Activated B cell treated with CpG ODN at 0.5 μM for 24 hours (primary cell): ENCODE measurements at places on chromosomes 13 and 19. TPM values are rescaled to one million over a fixed set of nuclear protein-coding genes. Genes with fewer than 3 reads are reported as not detected.

Gene RXFP2
- not detected in 2 replicates for total RNA-seq

Gene SPIB
- total RNA-seq = 280 and 324 TPM in 2 replicates

Gene CDC42EP5
- total RNA-seq = not detected in 2 replicates

Gene ZNF175
- total RNA-seq = 20.6 and 23.6 TPM in 2 replicates

Gene CYP4F3
- not detected in 2 replicates for total RNA-seq

Gene HSH2D
- total RNA-seq = 172 and 191 TPM in 2 replicates

Gene KLF1
- total RNA-seq = 0.12 TPM in 1 of 2 replicates, not detected in the other

Gene DGKH
- 1.6 and 2.2 TPM in 2 replicates for total RNA-seq

Gene MYH14
- total RNA-seq = not detected in 2 replicates

DNA sequence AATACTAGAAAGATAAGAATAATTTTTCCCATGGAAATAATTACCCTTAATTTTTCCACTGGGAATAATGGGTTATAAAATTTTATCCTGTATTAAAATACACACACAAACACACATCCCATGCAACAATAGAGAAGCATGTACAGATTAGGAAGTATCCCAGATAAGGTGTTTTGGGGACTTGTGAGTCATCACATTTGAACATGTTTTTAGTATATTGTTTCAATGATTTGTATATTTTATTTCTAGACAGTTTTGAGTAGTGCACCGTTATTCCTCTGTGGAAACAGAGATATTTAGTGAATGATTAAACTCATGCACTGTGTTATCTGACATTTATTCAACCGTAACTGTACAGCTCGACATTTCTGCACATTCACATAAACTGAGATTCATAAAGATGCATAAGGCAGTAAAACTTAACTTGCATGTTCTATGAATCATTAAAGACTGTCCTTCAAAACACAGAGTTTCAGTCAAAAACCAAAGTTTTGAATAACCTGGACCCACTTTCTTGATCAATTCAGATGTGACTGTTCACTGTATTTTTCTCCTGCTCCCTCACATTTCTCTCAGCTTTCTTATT is 30.1 kb downstream of the KLF12 start:
- H3K27ac ChIP-seq = no peak overlapping the region
- peaks cover 50% of the 10 kb centered on the region for H3K4me1 ChIP-seq
- H3K36me3 ChIP-seq = peaks cover 5% of the 10 kb centered on the region
- no peak overlapping the region for H3K4me3 ChIP-seq
- H3K27me3 ChIP-seq = no peaks in the 10 kb centered on the region
- DNase-seq = no peak

DNA sequence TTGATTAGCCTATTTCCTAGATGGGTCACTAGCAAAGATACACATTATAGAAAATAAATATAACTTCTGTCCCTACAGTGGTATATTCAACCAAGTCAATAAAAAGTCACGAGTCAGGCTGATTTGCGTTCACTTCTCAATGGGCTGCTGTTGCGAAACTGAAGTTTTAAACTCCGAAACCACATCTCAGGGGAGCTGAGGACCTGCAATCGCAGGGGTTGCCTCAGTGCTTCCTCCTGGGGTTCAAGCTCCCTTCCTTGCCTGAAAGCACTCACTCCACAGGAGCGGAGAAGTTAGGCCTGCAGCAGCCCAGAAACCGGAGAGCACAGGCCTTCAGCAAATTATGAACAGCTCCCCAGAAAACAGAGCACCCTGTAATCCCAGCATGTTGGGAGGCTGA is 39.6 kb downstream of the RAB20 start:
- no peak overlapping the region for H3K4me3 ChIP-seq
- H3K4me1 ChIP-seq = peaks cover 31% of the 10 kb centered on the region
- no peak overlapping the region for H3K27ac ChIP-seq
- DNase-seq = no peak

GRCh38 chr13:81393721-81394120 is 1052.8 kb upstream of the SPRY2 start:
- no peaks in the 10 kb centered on the region for H3K36me3 ChIP-seq
- no peaks in the 10 kb centered on the region for H3K4me1 ChIP-seq
- no peak overlapping the region for H3K4me3 ChIP-seq
- no peak for DNase-seq
- no peak overlapping the region for H3K27ac ChIP-seq
- H3K27me3 ChIP-seq = no peaks in the 10 kb centered on the region

GRCh38 chr19:46978171-46978869 is 41.3 kb upstream of the NPAS1 start:
- H3K27ac ChIP-seq = no peak overlapping the region
- peaks cover 9% of the 10 kb centered on the region for H3K36me3 ChIP-seq
- H3K4me1 ChIP-seq = peaks cover 29% of the 10 kb centered on the region
- H3K4me3 ChIP-seq = no peak overlapping the region

DNA sequence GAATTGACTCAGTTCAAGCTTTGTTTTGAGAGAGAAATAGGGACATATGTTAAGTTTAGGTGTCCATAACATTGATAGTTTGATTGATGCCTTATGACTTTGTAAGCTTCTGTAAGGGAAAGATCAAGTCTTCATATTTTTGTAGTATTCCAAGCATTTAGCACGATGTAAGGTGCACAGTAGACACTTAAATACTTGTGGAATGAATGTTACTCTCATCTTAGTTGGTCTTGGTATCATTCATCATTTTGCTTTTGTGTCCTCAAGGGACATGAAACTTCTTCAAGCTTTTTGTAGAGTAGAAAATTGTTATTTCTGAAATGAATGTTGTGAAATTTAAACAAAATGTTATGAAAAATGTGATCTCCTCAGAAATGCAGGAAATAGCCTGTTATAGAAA is 10.1 kb downstream of the TDRD3 start:
- peaks cover 15% of the 10 kb centered on the region for H3K4me1 ChIP-seq
- no peaks in the 10 kb centered on the region for H3K27me3 ChIP-seq
- H3K27ac ChIP-seq = no peak overlapping the region
